ENCODE measurements at places on chromosomes 5 and 9.

DNA sequence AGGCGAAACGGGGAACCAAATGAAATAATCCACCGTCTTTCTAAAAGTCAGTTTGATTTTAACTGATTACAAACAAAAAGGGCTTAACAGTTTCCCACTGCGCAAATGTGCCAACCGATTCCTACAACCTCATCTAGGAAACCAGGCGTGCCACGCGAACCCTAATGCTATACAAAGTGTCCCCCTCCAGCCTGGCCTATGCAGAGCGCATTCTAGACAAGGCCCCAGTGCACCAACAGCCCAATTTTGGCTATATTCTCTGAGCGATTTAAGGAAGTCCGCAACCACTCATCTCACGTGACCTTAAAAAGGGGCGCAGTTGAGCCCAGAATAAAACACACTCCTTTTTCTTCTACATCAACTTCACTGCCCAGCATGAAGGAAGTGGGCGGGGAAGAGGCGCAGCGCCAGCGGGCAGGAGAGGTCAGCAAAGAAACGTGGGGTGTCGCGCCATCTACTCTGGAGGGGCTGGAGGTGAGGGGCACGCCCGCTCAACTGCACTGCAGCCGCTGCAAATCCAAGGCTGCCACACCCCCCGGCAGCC, 779 bp downstream of the FAM13B start:
- no peak for DNase-seq

DNA sequence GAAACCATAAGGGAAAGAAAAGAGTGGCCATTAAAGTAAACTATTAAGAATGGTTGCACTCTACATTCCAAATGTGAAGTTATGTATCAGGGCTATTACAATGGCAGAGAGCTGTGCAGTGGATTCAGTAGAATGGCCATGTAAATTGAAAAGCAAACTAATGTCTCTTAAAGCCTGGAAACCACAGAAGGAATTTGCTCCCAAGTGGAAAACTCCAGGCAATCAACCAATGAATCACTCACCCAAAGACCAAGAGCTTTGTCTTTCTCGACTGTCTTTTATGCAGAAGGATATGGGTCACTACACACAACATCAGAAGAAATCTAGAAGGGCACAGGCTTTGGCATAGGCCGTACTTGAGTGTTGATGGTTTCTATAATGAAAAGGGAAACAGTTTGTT, 114.9 kb downstream of the TLE1 start:
- no peak for DNase-seq

GRCh38 chr5:154683101-154683880, 71.9 kb upstream of the LARP1 start:
- no peak for DNase-seq

GRCh38 chr5:44847206-44847852, 38.6 kb downstream of the MRPS30 start:
- no peak for DNase-seq

DNA sequence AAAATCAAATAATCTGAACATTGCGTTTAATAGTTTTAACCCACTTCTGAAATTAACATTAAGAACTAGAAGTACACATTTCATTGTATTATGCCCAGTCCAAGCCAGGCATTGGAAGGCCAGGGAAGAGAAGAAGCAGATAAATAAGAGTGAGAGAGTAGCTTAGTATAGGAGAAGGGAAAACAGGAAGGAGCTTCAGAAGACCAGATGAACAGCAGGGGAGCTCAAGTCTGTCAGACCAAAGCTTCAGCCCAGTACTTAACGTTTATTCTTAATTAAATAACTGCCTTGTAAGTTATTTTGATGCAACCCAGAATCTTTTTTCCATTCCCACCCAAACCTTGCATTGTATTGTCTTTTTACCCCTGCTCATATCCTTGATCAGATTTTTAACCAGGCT, 11.5 kb upstream of the FAM120AOS start:
- DNase-seq, result no peak

GRCh38 chr9:131674425-131675421, 65.2 kb downstream of the RAPGEF1 start:
- no peak for DNase-seq

GRCh38 chr9:72441848-72442607, 77.0 kb upstream of the ZFAND5 start:
- DNase-seq, result no peak

DNA sequence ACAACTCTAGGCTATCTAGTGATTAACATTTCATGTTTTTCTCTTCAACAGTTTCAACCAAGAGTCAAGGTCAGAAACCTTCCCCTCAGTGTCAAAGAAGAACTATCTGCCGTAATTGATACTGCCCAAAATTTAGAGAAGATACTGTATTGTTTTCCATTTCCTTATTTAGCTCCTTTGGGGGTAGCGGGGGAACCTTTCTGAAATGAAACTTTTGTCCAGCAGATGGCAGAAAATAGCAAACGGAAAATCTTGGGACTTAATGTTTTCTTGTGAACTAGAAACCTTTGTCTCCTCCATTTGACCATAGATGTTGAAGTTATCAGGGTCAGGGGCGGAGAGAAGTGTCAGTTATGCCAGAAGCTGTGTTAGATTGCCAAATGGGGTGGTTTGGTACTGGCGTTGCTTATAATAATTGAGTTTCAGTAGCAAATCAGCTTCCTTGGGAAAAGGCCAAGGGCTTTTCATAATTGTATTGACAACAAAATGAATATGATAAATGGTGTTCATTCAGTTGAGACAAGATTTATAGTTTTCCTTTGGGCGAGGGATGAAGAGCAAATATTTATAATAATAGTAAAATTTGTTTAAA, 101.7 kb upstream of the TLX3 start:
- DNase-seq, result no peak

GRCh38 chr9:114084282-114085073, 6.4 kb upstream of the AMBP start:
- DNase-seq, result no peak

GRCh38 chr9:121358751-121359150, 11.3 kb downstream of the STOM start:
- no peak for DNase-seq
